ENCODE measurements at places on chromosomes 4 and X.

DNA sequence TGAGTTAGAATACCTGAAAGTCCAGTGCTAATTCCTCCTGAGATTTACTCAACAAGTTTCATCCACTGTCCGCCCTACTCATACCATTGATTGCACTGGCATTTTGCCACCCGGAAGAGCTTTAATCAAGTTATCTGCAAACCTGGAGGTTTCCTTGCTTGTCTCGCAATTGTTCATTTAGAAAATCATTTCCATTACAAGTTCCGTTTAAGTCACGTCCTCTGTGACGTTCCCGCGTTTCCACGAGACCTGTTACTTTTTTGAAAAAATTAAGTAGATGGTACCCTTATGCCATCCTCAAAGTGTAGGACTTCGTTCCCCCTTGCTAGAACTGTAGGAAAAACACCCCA, 761 bp upstream of the FRYL start:
- no peak for DNase-seq

- DNase-seq: peak; percentile 60
These were observed 18.8 kb upstream of the CHRNA9 start for GRCh38 chr4:40316333-40316781.

DNA sequence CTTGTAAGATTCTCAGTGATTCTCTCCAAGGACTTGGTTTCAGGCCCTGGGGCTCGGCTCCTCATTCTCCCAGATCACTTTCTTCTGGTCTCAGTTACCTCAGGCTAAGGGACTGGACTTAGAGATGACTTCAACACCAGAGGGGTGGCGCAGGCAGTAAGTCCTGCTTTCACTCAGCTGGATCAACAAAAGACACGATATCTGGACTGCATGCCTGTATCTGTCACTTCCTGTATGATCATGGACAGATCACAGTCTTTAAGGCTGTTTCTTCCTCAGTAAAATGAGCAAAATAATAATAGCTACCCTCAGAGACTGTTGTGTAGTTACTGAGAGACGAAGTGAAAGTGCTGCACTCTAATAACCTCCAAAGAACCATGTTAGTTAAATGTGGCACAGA, 19.5 kb upstream of the CXCR3 start:
- no peak for DNase-seq

DNA sequence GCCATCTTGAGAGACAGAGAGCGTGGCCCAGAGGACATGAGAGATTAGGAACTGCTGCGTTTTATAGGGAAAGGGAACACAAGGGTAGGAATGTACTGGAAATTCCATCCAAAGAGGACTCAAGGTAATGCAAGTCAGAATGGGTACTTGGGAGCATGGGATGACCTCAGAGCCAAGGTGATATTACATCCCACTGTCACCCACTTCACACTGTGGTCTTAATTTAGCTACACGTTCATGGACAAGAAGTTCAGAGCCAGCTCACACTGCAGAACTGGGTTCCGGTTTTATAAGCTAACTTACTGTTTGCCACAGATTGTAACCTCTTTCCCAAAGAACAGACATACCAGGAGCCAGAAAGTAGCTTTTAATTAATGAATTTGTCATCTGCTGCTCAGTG, 244.7 kb downstream of the CBR4 start:
- no peak for DNase-seq

- no peak for DNase-seq
These were observed 10.9 kb upstream of the HSFX1 start for GRCh38 chrX:149762696-149763614.

GRCh38 chr4:89064848-89065247, 7.9 kb upstream of the FAM13A start:
- DNase-seq: no peak

DNA sequence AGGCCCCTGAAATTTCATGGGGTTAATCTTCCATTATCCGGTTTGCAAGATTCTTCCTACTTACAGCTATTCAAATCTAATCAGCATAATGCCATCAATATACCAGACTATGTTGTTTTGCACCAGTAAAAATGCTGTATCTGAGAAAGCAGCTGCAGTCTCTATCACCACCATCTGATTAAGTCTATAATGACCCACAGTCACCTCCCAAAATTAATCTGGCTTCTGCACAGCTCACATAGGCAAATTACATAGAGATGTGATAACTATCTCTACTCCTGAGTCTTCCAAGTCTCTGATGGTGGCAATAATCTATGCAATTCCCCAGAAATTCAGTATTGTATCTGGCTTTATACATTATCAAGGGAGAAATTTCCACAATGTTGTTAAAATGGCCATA, 113.2 kb downstream of the STPG2 start:
- DNase-seq: no peak

- no peak for DNase-seq
These were observed 96.4 kb downstream of the LNX1 start for GRCh38 chr4:53494851-53495250.

- DNase-seq: no peak
These were observed 110.6 kb upstream of the PNPLA4 start for GRCh38 chrX:8037593-8038348.

- DNase-seq: no peak
These were observed 553.3 kb upstream of the MAGEB2 start for GRCh38 chrX:29662101-29662500.

DNA sequence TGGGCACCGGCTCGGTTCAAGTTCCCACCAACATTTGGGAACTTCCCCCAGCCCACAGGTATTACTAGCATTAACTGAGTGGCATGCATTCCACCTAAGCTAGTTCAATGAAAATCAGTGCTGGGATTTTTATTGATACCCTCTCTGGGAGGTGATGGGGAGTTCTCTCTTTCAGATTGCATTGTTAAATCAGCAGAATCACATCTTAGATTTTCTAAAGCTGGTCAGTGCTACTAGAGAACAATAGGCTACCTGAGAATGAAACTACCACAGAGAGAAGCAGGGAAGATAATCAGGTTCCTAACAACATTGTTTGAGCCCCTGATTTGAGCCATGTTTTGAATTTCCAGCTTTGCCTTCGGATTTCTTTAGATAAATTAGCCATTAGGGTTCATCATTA, 16.0 kb downstream of the EPGN start:
- DNase-seq: no peak

DNA sequence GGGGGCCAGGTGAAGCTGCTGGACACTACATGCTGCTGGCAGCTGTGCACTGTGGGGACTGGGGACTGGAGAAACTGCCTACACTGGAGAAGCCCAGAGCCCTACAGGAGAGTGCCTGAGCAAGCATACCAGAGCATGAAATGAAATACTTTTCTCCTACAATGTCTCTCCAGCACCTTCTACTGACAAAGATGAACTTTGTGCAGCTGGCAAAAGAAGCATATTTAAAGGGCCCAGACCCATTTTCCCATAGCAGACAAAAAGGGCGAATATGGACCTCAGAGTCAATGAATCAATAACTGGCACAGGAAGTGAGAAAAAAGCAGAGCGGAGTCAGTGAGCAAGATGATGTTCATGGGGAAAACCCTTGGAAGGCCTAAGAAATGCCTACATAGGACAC, 30.9 kb upstream of the GK start:
- DNase-seq: no peak

DNA sequence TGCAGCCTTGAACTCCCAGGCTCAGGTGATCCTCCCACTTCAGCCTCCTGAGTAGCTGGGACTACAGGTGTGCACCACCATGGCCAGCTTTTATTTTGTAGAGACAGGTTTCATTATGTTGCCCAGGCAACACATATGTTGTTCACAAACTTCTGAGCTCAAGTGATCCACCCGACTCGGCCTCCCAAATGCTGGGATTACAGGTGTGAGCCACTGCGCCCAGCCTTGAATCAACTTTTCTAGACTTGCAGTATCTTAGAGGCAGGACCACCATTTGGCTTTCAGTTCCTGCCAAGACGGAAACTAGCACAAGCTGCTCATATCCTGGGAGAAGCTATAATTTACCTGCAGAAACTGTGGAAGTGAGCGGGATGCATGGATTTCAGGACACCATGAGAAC, 19.9 kb downstream of the NAT8L start:
- no peak for DNase-seq

DNA sequence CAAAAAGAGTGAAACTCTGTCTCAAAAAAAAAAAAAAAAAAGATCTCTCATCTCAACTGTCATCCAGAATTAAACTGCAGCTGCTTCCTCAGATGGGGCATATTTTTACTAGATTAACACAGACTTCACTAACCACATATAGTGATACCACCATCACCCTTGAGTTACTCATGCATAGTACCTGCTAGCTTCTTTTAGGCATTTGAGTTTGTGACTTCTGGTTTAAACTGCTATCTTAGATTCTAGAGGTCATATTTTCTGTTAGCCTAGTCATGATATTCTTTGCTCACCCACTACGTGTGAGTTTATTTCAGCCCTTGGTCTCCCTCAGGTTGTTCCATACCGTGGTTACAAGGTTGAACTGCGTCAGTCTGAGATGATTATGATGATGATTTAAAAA, 154.9 kb upstream of the BMP3 start:
- DNase-seq: no peak

GRCh38 chr4:48340276-48340964, 909 bp upstream of the SLAIN2 start:
- no peak for DNase-seq

- no peak for DNase-seq
These were observed 502 bp downstream of the HNRNPDL start for GRCh38 chr4:82429728-82430192.

DNA sequence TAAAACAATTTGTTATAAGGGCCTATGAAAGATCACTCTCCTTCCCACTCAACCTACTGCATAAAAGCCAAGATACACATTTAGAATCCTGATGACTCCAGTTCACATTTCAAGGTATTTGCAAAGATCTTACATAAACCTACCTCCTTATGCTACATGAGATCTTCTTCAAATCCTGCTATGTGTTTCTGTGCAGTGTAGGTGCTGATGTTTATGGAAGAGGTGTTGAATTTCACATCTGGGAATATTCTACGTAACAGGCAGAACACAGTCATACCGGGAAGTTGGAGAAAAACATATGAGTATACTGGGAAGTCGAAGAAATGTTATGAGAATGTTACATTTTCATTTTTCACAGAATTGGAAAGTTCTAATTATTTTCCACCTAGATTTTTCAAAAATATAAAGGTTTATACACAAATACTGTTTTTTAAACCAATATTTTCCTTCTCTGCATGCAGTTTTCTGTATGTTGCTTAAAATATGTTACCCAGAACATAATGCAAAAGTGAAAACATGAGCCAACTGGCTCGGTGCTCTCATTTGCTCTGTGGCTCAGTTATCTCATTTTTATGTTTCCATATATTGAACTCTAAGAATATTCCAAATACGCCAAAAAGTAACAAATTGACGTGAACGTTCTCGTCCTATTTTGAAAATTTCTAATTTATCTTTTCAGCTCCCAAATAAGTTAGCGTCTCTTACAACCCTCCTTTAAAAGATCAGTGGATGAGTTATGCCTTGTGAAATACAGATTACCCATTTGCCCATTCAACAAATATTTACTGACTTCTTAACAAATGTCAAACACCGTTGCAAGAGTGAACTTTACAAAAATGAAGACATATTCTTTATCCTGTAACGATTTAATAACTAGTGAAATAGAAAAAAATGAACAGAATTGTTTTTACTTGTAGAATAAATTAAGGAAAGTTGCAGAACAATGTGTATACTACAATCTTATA, 899.3 kb downstream of the STIM2 start:
- peak; percentile 27 for DNase-seq

GRCh38 chr4:74319470-74319869, 11.2 kb downstream of the EPGN start:
- no peak for DNase-seq

DNA sequence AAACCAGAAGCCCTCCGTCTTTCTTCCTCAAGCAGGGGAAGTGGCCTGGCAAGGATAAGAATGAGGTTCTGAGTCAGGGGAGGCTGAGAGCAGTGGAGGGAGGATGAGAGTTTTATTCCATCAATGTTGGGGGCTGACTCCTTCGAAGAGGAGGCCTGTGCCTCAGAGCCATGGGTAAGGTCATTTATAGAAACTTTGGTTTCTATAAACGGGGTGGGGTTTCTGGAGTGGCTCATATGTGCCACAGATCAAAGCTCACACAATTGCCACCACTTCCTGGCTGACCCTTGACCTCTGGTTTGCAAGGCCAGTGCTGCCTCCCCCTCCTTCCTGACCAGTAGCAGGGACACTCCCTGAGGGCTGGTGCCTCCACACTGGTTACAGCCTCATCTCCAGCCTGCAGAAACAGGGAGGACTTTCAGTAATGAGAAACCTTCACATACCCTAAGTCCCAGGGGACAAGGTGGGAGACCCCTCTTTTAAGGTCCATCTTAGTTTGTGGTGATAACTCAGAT, 166.0 kb downstream of the PDGFRA start:
- DNase-seq: no peak

GRCh38 chr4:185728893-185729292, 83.1 kb downstream of the SORBS2 start:
- DNase-seq: no peak

DNA sequence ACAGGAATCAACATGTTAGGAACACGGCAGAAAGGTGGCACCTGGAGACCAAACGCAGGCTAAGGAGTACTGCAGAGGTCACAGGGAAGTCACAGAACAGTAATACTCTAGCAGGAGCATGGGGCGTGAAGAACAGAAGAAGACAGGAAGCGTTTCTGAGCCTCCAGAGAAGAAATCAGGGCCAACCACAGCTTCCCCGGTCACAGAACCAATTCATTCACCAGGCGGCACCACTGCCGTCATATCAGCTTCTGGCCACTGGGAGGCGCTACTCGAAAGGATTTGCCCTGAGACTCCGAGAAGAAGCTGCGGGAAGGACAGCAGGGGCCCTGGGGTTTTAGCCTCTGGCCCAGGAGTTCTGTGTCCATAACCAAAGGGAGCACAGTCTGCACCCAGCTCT, 78.0 kb upstream of the DRD5 start:
- DNase-seq: peak; percentile 65

- no peak for DNase-seq
These were observed 107.7 kb downstream of the PPP3CA start for GRCh38 chr4:101239665-101240064.

GRCh38 chrX:152806035-152806434, 24.5 kb downstream of the CETN2 start:
- DNase-seq: no peak

- DNase-seq: no peak
These were observed 28.5 kb downstream of the SLC25A4 start for GRCh38 chr4:185171373-185172071.

- no peak for DNase-seq
These were observed 63.8 kb upstream of the PRDX4 start for GRCh38 chrX:23603501-23603900.

GRCh38 chr4:146310319-146311021, 96.1 kb downstream of the REELD1 start:
- no peak for DNase-seq

DNA sequence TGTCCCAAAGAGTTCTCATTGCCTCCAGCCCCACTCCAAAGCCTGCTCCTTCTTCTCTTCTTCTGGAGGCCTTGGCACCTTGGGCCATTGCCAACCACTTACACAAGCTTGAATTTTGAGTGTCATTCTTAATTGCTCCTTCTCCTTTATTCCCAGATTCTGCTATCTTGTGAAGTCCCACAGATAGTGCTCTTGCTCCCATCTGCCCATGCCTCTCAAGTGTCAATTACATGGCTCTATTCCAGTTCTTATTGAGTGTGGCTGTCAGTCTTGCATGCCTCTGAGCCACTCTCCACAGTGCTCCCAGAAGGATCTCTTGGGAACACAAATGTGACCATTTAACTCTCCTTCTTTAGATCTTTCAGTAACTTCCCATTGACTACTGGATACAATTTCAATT, 117.3 kb upstream of the SFRP2 start:
- DNase-seq: no peak
